NCI-H1092 treated with DMSO at 0.1 percent for 48 hours (cell line): ENCODE measurements at places on chromosomes 5 and 9.

GRCh38 chr5:35894131-35894530 is 37.4 kb downstream of the IL7R start:
- no peak for DNase-seq

DNA sequence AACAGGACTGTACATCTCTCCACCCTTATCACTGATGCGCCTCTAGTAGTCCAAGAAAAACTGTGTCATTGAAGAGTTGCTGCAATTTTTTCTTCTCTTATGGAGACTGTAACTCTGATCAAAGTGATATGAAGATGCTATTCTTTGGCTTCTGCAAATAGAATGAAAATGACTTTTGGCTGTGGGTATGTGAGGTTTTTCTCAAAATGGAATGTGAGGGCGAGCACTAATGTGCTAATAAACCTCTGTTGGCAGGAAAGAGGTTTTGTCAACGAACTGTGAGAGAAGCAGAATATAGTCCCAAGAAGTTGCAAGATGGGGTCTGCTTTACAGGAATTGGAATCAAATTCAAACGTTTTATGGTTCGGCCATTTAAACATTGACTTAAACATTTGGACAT is 252.0 kb upstream of the GAS1 start:
- no peak for DNase-seq

GRCh38 chr5:170551622-170552021 is 47.8 kb downstream of the KCNIP1 start:
- DNase-seq, result no peak

GRCh38 chr9:95770653-95771131 is 104.8 kb upstream of the ERCC6L2 start:
- DNase-seq, result no peak

GRCh38 chr9:126829035-126829434 is 24.2 kb downstream of the ZBTB43 start:
- no peak for DNase-seq

- no peak for DNase-seq
Observed at GRCh38 chr5:120591911-120592310, 127.8 kb downstream of the PRR16 start.

GRCh38 chr9:114844766-114845165 is 38.9 kb upstream of the TNFSF15 start:
- no peak for DNase-seq

DNA sequence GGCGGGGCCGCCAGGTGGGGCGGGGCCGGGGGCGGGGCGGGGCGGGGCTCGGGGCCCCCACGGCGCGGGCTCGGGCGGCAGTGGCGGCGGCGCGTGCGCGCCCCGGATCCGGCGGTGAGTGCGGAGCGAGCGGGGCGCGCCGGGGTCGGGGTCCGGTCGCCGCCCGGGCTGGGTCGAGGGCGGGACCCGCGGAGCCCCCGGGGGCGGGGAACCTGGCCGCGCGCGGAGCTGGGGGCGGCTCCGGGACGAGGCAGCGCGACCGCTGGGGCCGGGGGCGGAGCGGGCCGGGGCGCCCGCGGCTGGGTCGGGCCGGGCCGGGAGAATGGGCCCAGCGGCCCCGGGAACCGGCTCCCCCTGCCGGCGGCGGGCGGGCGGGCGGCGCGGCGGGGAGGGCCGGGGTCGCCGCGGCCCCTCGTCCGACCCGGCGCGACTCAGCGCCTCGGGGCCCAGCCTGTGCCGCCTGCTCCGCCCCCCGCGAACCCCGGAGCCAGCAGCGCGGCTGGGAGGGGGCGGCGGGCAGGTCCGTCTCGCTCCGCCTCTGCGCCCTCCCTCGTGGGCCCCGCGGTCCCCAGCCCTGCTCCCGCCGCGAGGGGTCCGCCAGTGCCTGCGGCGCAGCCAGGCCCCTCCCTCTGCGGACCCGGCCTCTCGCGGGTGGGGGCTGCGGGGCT is 3.1 kb downstream of the EGFL7 start:
- no peak for DNase-seq

DNA sequence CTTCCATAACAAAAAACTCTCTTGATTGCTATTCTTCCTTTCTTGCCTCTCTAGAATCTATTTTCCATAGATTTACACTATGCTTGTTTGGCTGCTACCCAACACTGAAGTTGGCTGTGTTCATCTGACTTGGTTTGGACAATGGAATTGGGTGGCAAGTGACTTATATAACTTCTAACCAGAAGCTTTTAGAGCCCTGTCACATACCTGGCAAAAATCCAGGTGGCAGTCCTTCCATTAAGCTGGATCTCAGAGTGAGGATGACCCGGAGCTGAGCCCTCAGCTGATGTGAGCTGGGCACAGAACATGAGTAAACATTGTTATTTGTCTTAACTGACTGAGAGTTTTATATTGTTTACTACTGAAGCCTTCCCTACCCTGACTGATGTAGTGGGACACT is 225.7 kb downstream of the TLR4 start:
- DNase-seq, result no peak

GRCh38 chr9:125867751-125868415 is 120.7 kb downstream of the PBX3 start:
- peak; percentile 31 for DNase-seq

DNA sequence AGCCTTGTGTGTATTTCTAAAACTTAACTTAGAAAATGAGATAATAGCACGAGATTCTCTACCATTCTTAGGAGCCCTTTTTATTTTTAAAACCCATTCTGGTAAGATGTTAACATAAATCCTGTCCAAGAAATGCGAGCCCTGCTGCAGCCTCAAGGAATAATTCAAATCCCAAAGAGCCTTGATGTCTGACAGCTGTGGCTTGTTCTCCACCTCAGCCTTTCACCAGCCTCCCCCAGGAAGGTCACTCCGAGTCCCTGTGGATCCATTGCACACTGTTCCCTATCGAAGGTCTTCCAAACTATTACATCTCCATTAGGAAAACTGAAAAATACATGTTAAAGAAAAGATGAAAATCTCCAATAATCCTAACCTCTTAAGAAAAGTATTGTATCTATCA is 98.5 kb upstream of the S1PR3 start:
- no peak for DNase-seq

GRCh38 chr9:93617273-93617672 is 40.9 kb downstream of the PHF2 start:
- no peak for DNase-seq

DNA sequence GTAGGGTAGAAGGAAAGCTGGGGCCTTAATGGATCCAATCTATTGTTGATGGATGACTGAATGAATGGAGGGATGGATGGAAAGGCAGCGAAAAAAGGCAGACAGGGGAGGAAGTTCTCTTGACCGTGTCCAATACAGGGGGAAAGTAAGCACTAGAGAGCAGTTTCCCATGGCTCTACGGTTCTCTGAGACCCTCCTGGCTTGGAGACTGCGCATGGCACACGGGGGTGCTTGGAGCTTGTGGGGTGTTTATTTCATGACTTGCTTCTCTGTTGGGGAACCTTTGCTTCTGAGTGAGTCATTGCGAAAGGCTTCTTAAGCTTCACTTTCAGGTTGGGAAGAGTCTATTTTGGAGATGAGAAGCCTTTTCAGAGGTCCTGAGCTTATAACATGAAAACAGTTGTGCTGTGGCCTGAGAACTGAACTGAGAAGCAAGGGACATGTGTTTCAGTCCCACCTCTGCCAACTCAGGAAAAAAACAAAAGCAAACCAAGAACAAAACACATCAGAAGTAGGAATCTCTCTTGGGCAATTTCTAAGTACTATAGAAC is 12.8 kb upstream of the TEX48 start:
- DNase-seq, result no peak

DNA sequence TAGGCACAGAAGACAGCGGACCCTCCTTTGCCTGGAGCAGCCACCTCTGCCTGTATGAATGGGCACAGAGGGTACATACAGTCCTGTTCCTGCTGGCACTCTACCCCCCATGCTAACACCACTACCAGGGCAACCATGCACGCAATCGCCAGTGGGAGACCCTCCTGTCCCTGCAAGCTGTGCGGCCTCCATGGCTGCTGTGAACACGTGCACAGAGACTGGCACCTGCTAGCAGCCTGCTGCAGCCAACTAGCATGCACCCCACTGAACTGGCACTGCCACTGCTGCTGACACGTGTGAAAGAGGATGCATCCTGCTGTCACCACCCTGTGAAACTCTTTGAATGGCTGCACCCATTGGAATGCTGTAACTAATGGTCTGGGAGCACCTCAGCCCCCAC is 885.2 kb upstream of the ARRDC3 start:
- DNase-seq, result no peak

- DNase-seq, result no peak
Observed at GRCh38 chr9:78253285-78253684, 17.4 kb downstream of the CEP78 start.

- no peak for DNase-seq
Observed at GRCh38 chr5:89458332-89458656, 575.3 kb upstream of the MEF2C start.

- DNase-seq, result no peak
Observed at GRCh38 chr5:179221196-179221876, 123.9 kb downstream of the ADAMTS2 start.

DNA sequence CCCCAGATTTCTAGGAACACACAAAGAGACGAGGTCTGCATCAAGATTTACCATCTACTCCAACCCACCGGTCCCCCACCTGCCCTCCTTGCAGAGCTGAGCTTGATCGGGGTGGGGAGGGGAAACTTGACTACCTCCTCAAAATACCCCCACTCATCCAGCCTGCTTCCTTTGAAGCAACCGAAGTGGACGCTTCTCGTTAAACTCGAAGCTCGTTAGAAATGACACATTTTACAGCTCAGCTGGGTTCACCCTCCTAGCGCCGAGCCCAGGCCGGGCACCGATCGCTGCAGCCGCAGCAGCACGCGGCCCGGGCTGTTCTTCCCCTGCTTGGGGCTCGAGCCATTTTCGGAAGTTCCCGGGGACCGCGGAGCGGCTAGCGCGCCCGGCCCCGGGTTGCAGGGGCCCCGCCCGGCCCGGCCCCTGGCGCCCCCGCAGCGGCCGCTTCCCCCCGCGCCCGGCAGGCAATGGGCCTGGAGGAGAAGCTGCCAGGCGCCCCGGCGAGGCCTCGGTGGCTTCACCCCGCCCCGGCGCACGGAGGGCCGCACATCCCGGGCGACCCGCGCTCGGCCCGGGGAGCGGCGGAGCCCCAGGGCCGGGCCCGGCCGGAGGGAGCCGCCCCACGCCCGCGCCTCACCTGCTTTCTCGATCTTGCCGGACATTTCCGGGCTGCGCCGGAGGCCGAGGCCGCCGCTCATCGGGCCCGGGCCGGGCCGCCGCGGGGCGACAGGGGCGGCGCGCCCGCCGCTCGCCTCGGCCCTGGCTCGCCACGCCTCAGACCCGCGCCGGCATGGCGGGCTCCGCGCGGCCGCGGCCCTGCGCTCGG is 530 bp downstream of the RAPGEF1 start:
- peak; percentile 26 for DNase-seq

DNA sequence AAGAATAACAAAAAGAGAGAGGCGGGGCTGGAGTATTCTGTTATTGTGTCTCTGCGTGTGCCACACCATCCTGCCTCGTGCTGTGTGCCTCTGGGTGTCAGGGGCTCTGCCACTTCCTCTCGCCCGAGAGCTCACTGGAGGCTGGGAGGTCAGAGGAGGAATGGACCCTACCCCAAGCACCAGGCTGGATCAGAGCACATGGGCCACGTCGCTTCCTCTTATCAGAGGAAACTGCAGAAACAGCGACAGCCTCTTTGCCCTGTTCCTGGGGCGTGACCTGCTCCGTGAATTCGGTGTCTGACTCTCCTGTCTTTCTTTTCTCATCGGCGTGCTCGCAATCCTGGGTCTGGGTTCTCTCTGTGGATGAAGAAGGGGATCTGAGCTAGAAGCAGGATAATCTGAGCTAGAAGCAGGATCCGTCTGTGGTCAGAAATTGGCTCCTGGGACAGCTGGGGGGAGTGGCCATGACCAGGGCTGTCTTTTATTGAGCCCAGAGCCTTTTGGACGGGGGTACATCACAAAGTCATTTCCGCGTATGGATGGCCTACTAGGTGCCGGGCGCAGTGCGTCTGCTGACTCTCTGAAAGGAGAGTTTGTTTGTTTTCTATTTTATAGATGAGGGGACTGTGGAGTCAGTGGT is 150.3 kb upstream of the COL5A1 start:
- DNase-seq, result no peak

DNA sequence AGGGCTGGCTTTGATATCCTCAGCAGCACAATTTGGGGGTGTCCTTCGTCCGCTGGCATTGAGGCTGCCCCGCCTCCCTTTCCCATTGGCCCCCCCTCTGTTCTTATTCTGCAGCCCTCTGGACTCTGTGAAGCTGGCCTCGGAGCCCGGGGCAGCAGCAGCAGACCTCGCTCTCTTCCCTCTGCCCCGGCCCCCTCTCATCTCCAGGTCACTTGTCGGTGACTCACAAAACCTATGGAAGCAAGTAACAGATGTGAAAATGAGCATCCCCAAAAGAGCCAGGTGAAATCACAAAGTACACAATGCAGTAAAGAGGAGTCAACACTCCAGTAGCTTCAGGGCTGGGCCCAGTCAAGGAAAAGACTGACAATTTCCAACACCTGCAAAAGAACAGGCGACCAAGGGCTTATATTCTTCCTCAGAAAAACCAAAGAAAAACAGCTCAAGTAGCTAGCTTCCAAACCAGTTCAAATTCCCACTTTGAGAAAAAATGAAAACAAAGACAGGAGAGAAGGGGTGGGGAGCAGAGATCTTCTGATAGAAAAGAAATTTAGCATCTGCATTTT is 97.5 kb downstream of the ZNF608 start:
- DNase-seq, result peak; percentile 48

- no peak for DNase-seq
Observed at GRCh38 chr5:66854416-66854815, 258.2 kb downstream of the MAST4 start.

- DNase-seq, result no peak
Observed at GRCh38 chr9:118984607-118985006, 384.6 kb downstream of the BRINP1 start.

DNA sequence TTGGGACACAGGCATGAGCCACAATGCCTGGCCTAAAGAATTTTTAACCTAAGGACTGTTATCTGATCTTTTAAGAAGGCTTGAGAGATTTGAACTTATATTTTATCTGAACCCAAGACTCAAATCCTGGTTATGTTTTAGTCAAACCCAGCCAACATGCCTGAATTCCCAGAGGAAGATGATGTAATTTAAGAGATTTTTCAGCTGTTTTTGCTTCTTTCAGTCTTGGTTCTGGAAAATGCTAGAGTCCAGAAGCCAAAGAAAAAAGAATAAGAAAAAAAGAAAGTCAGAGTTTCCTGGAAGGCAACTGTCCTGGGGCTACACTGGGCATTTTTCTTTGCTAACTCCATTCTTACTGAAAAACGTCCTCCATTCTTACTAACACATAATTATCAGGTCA is 85.8 kb downstream of the SNX18 start:
- no peak for DNase-seq

DNA sequence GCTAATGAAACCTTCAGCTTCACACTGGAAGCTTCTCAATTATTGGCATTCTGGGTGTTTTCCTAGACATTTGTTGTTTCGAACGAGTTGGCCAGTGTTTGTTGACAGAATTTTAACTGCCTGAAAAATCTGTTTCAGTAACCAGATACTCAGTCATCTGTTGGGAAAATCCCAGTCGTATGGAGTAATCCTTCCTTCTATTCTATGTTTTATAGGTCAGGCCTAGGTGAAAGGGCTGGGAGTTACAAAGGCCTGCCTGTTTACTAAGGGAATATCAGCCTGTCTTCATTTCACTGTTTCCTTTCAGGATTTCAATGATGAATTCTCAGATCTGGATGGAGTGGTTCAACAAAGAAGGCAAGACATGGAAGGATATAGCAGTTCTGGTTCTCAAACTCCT is 59.9 kb downstream of the GRAMD2B start:
- no peak for DNase-seq
